Neural crest cell (in vitro differentiated cells): ENCODE measurements at places on chromosomes 12 and 14. TPM values are rescaled to one million over a fixed set of nuclear protein-coding genes. Genes with fewer than 3 reads are reported as not detected.

Gene RPGRIP1
- not detected in 2 replicates for total RNA-seq

Gene CPSF2
- 81.7 and 91.1 TPM in 2 replicates for total RNA-seq

- DNase-seq = no peak
These were observed 63.1 kb upstream of the ARID2 start for GRCh38 chr12:45666396-45666795.

DNA sequence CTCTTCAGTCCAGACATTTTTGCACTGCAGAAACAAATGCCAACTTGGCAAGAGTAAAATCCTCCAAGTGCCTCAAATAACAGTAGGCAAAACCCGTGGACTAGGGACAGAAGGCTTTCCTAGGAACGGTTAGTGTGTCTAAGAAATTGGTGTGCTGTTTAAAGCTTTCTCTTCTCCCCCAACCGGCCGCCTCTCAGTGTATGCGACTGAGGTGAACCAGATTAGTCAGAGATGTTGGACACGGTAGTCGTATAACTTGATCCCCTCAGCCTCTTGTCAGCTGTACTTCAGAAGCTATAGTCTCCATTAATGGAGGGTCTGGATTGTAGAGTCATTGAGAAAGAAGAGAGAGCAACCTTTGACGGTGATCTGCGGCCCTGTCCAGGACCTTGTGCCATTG lies 21.7 kb downstream of the PPFIBP1 start:
- DNase-seq = no peak

DNA sequence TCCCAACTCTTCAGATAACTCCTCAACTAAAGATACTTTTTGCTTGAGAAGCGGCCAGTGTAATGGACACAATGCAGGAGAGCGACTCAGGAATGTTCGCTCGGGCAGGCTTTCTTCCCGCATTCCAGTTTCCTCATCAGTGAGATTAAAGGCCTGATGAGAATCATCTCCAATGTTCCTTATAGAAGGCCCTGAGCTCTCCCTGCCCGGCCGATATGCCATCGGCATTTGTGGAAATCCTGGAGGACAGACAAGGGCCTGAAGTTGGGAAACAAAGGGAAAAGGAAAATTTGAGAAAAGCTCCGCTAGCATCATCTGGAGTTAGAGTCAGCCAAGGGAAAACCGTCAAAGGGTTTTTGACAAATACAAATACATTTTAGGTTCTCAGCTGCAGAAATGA lies 38.0 kb upstream of the FOXN3 start:
- DNase-seq = no peak

- no peak for DNase-seq
These were observed 36.1 kb upstream of the CCDC88C start for GRCh38 chr14:91453744-91454143.

- no peak for DNase-seq
These were observed 1.6 kb downstream of the LRRC43 start for GRCh38 chr12:122184517-122184916.

DNA sequence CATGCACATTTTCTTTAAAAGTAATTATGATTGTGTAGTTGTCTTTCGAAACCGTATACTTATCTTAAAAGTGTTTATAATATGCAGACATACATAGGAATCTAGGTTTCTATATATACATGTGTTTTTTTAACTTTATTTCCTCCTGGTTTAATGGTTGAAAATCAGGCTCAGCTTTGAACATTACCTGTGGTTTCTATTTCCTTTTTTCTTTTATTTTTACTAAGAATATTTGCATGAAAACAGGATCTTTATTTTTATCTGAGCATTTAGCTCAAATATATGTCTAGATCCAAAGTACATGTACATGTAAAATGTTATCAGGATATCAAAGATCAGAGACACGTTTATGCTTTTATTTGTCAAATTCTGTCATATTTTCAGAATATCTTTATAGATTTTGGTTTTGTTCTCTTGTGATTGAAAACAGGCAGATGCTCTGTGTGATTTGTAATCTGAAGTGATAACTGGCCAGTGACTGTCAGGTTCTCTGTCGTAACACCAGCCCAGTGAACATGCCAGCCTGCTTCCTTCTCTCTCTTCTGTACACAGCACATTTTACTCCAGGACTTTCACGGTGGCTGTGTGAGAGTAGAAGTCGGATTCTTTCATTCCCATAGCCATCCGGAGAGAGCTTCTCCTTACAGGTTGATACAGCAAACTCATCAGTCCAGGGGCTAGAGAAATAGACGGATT lies 13.7 kb downstream of the TCTN1 start:
- no peak for DNase-seq
